ENCODE measurements at places on chromosomes 7 and 10. TPM values are rescaled to one million over a fixed set of nuclear protein-coding genes. Genes with fewer than 3 reads are reported as not detected.

The MYOZ1 gene
- not detected for polyA plus RNA-seq

The NODAL gene
- not detected for polyA plus RNA-seq

The DMBT1 gene
- polyA plus RNA-seq, result not detected

The TMEM176B gene
- not detected for polyA plus RNA-seq

The C7orf57 gene
- 0.16 TPM for polyA plus RNA-seq

All from CD4-positive, alpha-beta memory T cell (primary cell).